Stromal cell of bone marrow (primary cell): ENCODE measurements at places on chromosomes 11 and 22.

GRCh38 chr11:58024601-58025091, 965 bp downstream of the OR9Q1 start:
- peak; percentile 90 for DNase-seq

DNA sequence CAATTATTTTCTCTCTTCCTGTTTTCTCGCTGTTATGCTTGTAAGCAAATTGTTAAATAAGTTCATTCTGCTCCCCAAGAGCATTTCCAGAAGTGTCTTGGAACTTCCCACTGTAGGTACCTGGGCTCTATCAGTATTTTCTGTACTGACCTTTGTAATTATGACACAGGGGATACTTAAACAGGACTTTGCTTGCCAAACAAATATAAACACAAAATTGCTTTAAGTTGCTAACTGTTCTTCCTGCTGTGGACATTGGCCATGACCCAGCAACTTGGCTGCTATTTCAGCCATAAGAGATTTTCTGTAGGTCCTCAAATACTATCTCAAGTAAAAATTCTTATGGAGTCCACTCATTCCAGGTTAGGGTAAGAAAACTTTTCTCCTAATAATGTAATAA, 30.1 kb downstream of the SYT9 start:
- DNase-seq: no peak

DNA sequence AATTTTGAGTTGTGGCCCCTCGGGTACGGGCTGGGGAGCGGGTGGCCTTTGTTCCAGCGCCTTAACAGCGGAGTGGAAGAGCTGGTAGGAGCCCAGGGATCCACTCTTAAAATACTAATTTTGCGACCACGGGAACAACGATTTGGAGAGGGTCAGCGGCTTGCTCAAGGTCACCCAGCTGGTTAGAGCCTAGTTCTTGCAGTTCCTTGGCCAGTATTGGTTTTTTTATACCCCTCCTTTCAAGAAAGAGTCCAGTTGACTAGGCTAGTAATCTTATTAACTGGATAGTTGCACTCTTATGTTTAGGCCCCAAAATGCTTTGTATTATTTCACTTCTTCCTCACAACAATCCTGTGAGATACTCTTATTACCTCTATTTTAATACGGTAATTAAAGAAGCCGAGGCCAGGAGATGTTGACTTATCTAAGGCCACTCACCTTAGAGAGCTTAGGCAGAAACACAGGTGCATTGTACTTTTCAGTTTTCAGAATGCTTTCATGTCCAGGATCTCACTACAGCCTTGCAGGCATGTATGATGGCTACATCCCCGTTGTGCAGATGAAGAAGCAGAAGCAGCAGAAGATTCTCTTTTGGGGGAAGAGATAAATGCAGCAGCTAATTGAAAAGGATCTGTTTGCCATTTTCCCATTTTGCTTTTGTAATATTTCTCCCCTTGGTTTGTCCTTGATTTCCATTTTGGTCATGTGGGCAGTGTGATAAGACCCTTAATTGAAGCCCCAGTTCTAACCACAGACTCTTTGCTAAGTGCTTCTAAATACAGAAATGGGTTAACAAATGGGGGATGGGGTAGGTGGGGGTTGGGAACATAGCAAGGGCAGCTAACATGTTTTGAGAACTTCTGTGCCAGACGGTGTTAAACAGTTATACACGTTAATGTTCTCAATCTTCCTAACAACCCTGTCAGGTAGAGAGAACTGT, 1.4 kb downstream of the SREBF2 start:
- no peak for DNase-seq

DNA sequence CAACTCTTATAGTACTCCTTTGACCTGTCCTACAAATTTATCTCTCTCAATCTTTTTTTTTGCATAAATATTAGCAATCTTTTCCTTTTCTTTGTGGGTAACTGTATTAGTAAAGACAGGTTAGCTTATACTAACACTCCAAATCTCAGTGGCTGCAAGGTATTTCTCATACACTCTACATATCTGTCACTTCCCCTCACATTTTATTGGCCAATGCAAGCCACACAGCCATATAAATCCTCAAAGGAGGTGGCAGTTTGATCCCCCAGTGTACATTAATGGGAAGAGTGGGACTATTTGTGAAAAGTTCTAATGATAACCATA, 42.6 kb upstream of the EED start:
- no peak for DNase-seq

DNA sequence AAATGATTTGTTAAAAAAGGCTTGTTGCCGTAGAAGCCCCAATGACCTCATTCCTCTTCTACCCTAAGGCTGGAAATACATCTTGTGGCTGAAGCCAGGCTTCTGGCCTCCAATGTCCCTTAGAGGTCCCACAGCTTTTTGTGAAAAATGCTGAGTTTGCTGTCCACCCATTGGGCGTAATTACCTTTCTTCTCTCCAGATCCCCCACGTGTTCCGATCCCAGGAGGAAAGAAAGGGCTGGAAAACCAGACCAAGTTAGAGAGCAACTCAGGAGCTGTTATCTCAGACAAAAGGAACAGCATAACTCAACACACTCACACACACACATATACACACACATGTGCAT, 154.2 kb downstream of the MIAT start:
- no peak for DNase-seq

- no peak for DNase-seq
Observed at GRCh38 chr11:112132737-112133136, 31.2 kb downstream of the IL18 start.

DNA sequence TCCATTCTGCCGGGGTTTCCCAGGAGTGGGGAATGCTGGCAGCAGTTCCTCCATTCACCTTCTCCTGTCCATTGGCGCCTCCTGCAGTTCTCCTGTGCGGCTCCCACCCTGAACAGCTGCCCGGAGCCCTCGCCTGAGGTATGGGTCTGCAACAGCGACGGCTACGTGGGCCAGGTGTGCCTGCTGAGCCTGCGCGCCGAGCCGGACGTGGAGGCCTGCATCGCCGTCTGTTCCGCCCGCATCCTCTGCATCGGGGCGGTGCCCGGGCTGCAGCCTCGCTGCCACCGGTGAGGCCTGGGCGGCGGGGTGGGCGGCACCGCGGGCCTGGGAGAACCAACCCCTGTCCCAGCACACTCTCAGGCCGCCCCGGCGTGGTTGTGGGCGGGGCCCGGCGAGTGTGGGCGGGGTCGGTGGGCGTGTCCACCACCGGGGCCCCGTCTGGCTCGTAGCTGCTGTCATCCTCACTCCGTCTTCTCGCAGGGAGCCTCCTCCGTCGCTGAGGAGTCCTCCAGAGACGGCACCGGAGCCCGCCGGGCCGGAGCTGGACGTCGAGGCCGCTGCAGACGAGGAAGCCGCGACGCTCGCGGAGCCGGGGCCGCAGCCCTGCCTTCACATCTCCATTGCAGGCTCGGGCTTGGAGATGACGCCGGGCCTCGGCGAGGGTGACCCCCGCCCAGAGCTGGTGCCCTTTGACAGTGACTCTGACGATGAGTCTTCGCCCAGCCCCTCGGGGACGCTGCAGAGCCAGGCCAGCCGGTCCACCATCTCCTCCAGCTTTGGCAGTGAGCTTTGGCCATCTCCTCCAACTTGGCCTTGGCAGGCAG, 14.0 kb upstream of the RELT start:
- DNase-seq: no peak

DNA sequence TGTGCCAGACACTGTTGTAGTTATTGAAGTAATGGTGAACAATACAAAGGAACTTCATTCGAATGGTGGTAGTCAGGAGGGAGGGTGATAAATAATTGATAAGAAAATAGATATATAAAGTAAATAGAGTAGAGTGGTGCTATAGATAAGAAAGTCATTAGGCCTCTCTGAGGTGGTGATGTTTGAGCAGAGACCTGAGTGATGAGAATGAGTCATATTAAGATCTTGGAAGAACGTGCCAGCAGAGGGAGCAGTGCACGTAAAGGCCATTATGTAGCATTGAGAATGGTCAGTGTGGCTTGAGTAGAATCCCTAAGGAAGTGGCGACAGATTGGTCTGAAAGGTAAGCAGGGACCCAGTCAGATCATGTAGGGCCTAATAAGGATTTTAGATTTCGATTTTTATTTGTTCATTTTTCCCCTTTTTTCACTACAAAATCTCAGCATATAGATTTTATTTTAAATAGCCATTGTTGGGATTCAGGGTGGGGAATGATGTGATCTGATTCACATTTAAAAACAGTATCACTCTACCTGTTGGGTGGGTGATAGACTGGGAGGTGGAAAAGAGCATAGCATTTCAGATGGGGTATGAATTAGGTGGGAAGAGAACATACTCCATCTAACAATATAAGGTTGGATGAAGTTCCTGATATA, 44.7 kb downstream of the CCDC90B start:
- peak; percentile 30 for DNase-seq

DNA sequence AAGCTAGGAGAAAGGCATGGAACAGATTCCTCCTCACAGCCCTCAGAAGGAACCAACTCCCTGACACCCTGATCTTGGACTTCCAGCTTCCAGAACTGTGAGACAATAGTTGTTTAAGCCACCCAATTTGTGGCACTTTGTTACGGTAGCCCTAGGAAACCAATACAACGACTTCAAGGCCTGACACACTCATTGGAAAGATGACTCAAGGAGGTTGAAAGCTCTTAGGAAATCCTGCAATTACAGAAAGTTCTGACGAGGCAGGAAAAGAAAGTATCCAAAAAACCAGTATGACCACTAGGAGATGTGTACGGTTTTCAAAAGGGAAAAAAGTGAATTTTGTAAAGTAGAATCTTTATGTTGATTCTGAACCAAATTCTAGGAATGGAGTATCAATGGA, 161.4 kb downstream of the SWAP70 start:
- DNase-seq: peak; percentile 79

- no peak for DNase-seq
Observed at GRCh38 chr11:134731213-134731961, 319.3 kb upstream of the B3GAT1 start.

DNA sequence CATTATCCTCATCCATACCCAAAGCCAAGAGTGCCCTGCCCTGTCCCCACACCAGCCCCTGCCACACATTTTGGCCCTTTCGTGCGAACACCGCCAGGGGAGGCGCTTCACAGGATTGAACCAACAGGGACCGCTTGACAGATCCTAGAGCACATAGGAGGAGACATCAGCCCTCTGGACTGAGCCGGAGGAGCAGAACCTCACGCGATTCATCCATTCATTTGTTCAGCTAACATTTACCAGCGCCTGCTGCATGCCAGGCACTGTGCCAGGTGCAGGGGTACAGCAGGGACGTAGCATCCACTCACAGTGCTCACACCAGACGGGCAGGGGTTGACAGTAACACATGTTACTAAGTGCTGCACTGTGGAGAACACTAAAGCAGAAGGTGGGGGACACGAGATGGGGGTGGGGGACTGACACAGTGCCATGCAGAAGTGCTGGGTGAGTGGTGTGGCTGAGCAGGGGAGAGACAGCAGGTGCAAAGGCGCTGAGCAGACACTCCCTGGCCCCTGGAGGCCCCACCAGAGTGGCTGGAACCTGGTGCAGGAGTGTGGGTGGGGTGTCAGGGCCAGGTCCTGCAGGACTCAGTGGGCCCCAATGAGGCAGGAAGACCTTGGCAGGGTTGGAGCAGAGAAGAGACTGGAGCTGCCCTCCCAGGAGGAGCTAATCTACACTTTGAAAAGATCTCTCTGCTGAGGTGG, 3.4 kb downstream of the GNAZ start:
- no peak for DNase-seq

- peak; percentile 12 for DNase-seq
Observed at GRCh38 chr11:121099885-121100284, 1.2 kb upstream of the TECTA start.

DNA sequence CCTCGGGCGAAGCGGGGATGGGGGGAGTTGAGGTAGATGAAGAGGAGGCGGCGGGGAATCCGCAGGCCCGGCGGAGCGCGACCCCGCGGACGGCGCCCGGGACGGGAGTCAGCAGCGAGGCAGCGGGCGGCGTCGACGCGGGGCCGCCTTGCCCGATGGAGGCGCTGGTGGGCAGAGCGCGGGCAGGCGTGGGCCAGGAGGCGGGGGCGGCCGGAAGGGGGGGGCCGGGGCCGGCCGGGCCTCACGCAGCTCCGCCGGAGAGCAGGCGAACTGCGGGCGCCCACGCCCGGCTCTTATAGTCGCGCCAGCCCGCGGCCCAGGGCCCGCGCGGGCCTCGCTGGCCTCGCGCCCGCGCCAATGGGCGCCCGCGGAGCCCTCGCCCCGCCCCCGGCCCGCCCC, at the start of gene IGF2:
IGF2 (minus strand) TSS at position 267 of the 399 bp plus-strand sequence. CDS start 3,866 bp downstream, outside the sequence.
- no peak for DNase-seq

DNA sequence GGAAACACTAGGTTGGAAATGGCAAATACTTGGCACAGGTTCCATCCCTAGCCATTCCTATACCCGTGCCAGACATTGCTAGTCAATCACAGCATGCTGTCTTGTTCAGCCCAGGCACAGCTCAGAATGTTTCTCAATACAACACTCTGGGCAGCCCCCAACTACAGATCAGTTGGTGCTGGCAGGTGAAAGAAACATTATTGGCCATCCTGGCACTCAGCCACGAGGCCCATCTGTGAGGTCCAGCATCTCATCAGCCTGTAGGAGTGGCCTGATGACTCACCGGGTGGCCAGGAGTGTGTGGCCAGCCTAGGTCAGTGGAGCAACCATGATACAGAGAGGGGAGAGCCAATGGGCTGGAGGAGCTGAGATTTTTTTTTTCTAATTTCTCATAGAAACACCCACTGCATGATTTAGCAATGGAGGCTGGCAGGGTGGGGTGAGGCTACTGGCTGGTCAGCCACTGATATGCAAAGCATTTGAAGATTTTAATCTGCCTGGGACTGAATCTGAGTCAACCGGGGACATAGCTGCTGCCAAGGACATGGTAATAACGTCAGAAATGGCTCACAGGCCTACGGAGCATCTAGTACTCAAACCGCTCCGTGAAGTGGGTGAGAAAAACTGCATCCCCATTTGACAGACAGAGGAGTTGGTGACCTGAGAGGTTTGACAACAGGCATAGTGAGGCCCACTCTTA, 5.4 kb downstream of the MYO18B start:
- DNase-seq: peak; percentile 90

DNA sequence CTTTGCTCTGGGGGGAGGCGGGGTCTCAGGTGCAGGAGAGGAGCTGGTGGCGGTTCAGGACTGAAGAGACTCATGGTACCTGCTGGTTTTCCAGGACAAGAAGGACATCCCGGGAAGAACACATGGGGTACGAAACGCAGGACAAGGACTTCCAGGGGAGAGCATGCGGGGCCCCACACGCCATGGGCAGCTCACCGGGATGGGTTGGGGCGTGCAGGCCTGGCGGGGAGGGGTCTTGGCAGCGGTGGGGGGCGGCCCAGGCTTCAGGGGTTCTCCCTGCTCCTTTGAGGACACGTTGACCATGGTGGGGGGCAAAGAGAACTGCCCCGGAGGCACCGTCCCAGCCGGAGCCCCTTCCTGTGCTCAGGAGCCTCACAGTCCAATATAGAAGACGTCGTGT, 673.2 kb downstream of the BRD1 start:
- DNase-seq: no peak
